ENCODE measurements at places on chromosomes 5 and 9. TPM values are rescaled to one million over a fixed set of nuclear protein-coding genes. Genes with fewer than 3 reads are reported as not detected.

The RLN1 gene
- total RNA-seq: 1.3 TPM

The HMMR gene
- 87.2 TPM for total RNA-seq

DNA sequence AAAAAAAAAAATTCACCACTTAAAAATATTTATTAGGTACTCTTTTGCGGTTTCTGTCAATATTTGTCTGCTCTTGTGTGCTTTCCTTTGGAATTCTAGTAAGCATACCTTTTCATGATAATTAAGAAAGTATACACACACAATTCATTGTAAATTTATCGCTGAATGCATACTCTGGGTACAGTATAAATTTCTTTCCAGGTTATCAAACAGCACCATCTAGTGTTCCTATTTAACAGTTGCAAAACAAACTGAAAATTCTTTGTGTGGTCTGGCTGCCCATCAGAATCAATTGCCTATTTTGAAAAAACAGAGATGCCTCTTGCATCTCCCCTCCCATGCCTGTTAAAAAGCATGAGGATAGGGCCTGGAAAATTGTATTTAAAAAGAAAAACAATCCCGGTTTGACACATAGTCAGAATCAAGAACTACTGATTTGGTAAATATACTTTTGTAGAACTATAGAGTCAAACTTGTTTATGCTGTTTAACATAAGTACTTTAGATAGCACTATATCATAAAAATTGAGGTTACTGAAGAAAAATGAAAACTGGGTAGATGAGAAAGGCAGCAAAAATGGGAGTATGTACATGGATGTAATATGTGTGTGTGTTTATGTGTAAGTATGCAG, 16.2 kb downstream of the PGGT1B start:
- H3K4me3 ChIP-seq: no peak overlapping the region
- no peaks in the 10 kb centered on the region for H3K36me3 ChIP-seq

GRCh38 chr9:22278426-22278825, 168.2 kb upstream of the DMRTA1 start:
- H3K36me3 ChIP-seq: no peaks in the 10 kb centered on the region
- H3K4me3 ChIP-seq: no peak overlapping the region
- H3K4me1 ChIP-seq: no peaks in the 10 kb centered on the region
- H3K27me3 ChIP-seq: no peaks in the 10 kb centered on the region
